ENCODE measurements at places on chromosomes 3 and 15.

- DNase-seq: no peak
Observed at GRCh38 chr3:24648063-24648462, 153.4 kb upstream of the THRB start.

- no peak for DNase-seq
Observed at GRCh38 chr3:120435621-120436020, 15.2 kb downstream of the FSTL1 start.

- no peak for DNase-seq
Observed at GRCh38 chr15:41879321-41879845, 14.5 kb downstream of the SPTBN5 start.

GRCh38 chr3:197542741-197543454, 12.9 kb downstream of the BDH1 start:
- DNase-seq: no peak

- DNase-seq: no peak
Observed at GRCh38 chr15:47718497-47719437, 1.5 kb downstream of the SEMA6D start.

Measured in stimulated activated CD8-positive, alpha-beta memory T cell treated with anti-CD3 and anti-CD28 coated beads, Interleukin-4, amount 100 ng/mL, for 48 hours (primary cell).